SK-MEL-5 (cell line): ENCODE measurements at places on chromosomes 12 and 14. TPM values are rescaled to one million over a fixed set of nuclear protein-coding genes. Genes with fewer than 3 reads are reported as not detected.
A peak's percentile ranks its signal among the peaks of the same experiment; 100 is the strongest.

GRCh38 chr12:50765095-50765911, 1.4 kb downstream of the ATF1 start:
- DNase-seq = peak; percentile 72

DNA sequence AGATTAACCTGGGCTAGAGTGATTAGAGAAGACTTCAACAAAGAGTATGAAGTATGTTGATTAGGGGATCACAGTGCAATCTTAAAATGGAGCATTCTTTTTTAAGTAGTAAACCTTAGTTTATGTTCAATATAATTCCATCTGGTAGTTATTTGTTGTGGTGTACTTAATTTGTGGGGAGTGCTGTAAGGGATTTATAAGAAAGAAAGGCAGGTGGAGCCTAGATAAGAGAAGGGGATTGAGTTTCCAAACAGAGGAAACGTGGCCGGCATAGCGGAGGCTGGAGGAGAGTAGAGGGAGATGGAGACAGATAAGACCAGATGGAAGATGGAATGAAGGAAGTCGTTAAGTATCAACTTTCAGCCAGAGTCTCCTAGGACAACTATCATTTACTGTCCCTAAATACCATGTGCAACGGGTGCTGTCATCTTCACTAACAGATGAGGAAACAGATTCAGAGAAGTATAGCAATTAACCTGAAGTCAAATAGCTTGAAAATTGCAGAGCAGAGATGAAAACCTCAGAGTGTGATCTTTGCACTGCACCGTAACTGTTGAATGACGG, 38.1 kb downstream of the GOLGA5 start:
- DNase-seq = no peak

- DNase-seq = no peak
Measured at GRCh38 chr12:111715279-111715678, 29.4 kb downstream of the ACAD10 start.

GRCh38 chr12:65505386-65506121, 227.1 kb downstream of the MSRB3 start:
- DNase-seq = no peak

GRCh38 chr14:60738843-60739508, 4.4 kb downstream of the MNAT1 start:
- no peak for DNase-seq

DNA sequence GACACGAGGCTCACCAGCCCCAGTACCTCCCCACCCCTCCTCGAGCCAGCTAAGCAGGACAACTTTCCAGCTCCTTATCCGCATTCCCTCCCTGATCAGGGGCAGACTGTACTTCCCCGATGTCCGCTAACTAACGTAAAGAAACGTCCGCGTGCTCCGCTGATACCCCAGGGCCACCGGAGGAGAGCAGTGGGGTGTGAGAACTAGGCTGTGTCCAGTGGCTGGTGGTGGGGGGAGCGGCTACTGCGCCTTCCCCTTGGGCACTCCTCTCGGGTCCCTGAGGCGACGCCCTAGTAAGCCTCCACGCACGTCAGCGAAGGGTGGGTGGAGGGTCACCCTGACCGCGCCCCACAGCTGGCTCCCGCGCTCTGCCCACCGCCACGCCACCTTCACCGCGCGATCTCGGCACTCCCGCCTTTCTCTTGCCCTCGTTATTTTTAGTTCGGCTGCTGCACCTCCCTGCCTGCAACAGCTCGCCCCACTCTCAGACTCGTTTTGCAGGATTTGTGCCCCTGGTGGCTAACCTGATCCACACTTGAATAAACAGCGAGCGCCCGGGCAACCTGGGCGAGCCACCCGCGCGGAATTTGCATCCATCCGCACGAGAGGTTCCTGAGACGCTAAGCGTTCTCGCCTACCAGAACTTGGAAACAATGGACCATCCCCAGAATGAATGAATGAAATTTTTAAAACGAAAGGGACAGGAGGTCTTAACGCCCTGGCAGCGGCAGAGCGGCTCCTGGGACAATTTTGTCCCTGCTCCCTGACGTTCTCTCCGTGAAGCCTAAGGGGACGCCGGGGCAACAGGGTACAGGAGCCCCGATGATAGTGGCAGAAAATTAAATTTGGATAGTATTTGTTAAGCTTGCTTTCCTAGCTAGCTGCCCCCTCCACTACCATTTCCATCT, 6.9 kb upstream of the BMP4 start:
- no peak for DNase-seq

DNA sequence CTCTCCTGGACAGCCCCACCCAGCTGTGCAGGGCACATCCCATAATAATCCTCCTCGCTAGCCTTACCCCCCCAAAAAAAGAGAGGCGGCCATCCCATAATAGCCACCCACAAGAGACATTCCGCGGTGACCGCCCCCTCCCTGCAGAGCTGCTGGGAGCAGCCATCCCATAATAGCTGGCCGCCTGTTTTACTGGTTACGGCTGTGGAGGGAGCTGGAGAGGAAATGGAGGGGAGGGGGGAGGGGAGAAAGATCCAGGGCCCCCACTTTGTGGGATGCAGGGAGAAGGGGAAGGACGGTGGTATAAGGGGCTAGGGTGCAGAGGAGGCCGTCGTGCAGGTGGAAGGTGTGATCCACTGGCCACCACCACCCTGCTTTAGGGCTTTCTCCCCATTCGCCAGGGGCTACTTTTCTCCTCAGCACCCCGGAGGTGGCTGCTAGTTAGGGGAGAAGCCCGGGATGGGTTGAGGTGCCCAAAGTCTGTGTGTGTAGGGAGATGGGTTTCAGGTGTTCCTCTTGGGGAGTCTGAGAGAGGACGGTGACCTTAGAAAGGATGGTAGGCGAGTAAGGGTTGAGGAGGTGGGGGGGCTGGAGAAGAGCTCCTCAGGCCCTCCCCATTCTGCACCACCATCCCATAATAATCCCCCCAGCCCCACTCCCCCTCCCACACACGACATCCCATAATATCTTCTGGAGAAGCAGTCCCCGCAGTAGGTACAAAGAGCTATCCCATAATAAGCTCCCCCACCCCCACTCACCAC, 6.0 kb upstream of the CHD4 start:
- DNase-seq = peak; percentile 59

DNA sequence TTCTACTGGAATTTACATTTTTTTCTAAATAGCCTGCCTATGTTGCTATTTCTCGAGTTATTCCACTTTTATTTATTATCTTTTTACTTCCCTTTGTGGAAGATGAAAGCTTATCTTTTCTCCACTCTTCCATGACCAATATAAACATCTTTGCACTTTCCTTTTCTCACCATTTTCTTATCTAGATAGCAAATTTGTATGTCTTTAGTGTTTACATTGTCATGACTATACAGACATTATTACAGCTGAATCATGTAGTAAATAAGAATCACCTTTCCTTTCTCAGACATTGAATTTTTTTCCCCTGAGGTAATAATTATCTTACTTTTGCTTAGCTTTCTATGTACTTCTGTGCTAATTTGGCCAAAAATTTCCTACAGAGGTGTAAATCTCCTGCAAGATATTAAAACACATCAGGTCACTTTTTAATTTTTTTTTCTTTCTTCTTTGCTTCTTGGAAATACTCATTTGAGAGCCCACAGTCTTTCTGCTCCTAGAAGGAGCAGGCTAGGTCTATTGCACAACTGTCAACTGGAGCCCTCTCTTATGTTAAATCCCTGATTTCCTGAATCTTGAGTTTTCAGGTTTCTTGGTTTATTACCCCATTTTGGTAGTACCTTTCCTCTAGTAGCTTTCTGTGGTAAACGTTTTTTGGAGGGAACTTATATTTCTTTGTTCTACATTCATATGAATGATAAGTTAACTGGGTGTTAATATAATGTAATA, 109.0 kb upstream of the ATP2B1 start:
- no peak for DNase-seq

DNA sequence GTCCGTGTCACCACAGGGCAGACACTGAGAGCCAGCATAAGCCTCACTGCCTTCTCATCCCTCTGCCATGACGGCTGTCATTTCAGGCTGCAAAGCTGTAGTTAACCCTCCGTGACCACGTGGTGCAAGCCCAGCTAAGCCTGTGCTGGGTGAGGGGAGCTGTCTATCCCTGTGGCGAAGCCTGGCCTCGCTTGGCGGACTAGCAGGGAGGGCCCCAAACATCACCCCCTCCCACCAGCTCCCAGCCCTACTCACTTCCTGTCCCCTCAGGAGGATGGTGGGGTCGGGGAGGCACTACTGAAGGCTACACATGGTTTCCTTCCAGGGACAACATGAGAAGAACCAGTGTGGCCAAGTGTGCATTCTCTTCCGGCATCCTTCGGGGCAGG, 88.2 kb downstream of the CHGA start:
- DNase-seq = no peak

GRCh38 chr14:64995291-64995690, 8.6 kb downstream of the FNTB start:
- DNase-seq = no peak

GRCh38 chr12:2277492-2278155, 224.8 kb downstream of the CACNA1C start:
- DNase-seq = no peak

DNA sequence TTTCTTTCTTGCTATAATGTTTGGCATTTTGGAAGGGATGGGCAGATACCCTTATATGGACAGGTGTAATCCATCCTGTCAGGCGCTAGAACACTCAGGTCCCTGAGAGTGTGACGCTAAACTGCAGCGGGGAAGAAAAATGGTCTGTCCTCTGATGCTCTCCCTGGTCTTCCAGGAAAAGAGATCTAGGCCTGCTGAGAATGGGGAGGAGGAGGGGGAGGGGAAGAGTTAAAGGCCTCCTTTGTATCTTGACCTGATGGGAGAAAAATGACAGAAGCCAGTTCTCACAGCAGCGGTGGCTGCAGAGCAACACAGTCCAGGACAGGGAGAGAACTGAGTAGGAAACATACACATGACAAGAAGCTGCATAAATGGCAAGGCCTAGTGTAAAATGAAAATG, 61.1 kb downstream of the RPS6KA5 start:
- peak; percentile 26 for DNase-seq

- no peak for DNase-seq
Measured at GRCh38 chr14:99401621-99402284, 78.9 kb downstream of the SETD3 start.

DNA sequence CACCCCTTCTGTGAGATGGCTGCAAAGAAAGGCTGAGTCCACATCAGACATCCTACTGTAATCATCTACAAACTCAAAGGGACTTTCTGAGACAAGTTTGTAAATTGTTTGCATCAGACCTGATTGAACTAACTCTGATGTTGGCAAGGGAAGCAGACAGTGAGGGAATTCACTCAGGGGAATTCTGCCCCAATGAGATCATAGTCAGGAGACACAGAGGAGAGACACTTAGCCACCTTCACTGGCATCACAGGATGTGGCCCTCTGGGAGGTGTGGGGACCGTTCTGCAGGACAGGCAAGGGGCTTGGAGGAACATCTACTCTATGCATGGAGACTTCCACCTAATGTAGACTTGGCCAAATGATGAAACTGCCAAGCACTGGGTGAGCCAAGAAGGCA, 70.7 kb upstream of the DDX11 start:
- DNase-seq = no peak

DNA sequence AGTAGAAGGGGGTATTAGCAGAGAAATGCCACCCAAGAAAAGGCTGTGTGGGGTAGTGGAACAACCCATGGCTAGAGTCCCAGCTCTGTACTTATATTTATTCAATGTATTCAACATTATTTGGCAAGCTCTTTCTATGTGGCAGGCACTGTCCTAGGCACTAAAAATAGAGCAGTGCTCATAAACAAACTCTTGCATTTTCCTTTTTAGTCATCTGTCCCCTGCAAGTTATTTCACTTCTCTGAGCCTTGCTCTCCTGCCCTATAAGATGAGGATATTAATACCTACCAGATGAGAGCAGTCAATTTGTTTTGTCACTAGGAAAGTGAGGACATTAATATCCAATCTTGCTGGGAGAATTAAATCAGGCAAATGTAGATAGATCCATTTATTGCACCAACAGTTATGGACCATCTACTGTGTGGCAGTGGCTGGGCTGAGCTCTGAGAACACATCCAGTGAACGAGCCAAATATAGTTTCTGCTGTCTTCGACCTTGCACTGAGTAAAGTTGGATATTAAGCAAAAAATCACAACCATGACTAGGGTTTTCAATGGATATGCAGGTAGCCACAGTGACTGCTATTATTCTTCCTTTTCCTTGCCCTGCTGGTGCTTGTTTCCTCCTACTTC, 314.3 kb upstream of the TBX3 start:
- no peak for DNase-seq

- peak; percentile 68 for DNase-seq
Measured at GRCh38 chr12:90945070-90945649, 9.8 kb downstream of the CCER1 start.

DNA sequence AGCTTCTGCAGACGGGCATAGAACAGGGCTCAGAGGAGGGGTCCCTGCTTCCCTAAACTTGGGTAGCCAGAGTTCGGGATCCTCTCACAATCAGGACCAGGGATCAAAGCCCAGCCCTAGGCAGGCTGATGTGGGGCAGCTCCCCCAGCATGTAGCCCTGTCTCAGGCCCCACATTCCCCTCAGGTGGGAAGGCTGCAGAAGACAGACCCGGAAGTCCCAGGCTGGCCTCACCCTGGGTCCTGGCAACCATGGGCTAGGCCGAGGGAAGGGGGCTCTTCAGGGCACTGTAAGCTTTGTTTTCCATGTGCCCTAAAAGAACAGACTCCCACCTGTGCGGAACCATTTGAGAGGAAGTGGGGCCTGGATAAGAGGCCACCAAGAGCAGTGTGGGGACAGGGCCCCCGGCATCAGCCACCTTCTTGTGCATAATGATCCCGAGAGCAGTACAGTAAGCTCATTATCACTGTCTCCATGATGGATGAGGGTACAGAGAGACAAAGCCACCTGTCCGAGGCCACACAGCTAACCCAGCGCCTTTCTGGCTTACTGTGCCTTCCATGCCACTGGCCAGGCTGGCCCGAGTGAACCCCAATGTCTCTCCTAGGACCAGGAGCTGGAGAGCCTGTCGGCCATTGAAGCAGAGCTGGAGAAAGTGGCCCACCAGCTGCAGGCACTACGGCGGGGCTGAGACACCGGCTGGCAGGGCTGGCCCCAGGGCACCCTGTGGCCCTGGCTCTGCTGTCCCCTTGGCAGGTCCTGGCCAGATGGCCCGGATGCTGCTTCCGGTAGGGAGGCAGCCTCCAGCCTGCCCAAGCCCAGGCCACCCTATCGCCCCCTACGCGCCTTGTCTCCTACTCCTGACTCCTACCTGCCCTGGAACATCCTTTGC, 11.5 kb downstream of the CHGA start:
- no peak for DNase-seq

DNA sequence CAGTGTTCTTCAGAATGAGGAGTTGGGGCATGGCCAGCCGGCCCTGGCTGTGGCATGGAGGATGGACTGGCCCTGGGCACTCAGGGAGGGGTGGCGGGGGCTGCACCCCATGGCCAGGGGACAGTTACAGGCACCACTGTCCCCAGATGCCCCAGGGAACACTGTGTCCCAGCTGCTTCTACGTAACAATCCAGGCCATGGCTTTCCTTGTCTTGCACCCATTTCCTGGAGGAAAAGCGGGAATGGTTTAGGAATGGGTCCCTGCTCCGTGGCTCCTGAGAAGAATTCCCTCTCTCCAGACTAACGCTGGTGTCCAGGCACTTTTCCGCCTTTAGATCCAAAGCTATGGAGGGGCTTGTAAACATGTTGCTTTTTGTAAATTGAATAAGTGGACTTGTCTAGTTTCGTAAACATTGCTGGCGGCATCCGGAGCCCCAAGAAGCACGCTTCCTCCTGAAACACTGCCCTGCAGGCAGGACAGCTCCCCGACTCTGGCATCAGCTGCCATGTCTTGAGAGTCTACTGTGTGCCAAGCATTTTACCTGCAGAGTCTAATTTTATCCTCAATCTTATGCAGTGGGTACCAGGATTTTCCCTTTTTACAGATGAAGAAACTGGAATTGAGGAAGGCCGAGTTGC, 238.3 kb downstream of the SLC41A2 start:
- no peak for DNase-seq

Gene RAP1B
- total RNA-seq = 131 and 144 TPM in 2 replicates

Gene CCDC175
- total RNA-seq = not detected in 2 replicates

Gene CMKLR1
- not detected in 2 replicates for total RNA-seq

Gene MIPOL1
- total RNA-seq = 3.7 and 6.5 TPM in 2 replicates

Gene DIO2
- total RNA-seq = 0.08 and 0.93 TPM in 2 replicates
